SW480 (cell line): ENCODE measurements at places on chromosomes 13 and 19.

GRCh38 chr13:87877477-87877876 lies 206.3 kb downstream of the SLITRK5 start:
- no peak for DNase-seq

- DNase-seq, result no peak
Measured at GRCh38 chr13:100300708-100301107, 211.8 kb downstream of the PCCA start.

DNA sequence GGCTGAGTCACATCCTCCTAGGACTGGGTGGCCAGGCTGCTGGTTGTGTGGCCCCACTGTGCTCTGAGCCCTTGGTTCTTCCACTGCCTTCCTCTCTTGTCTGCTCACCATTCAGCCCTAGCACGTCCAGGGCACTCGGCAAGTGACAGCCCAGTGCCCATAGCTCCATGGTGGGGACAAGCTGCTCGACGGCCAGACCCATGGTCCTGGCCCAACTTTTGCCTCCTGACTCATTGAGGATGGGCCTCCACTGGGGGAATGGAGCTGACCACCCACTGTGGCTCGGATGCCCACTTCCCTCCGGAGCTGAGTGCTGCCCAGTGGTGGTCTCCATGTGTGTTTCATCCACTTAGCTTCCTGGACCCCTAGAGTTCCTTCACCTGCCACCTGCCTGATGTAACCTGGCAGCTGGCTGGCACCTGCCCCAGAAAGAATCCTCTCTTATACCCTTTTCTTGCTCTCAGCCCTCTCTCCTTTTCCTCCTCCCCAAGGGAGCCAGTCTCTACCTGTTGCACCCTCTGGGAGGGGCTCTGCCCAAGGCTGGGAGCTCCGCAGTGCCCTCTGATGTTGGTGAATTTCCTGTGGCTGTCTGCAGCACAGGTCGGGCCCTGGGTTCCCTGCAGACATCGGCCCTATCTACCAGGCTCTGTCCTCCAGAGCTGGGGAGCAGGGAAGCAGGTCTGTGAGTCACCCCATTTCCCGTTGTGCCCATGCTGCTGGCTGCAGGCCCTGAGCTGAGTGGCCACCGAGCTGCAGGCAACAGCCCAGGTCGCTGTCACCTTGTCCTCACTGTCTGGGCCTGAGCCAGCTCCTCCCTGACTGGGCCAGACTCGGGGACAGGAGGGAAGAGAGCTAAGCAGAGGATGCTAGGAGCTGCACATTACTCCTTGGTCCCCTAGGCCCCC lies 7.4 kb downstream of the CHST8 start:
- DNase-seq, result no peak

- no peak for DNase-seq
Measured at GRCh38 chr19:51331193-51331592, 10.7 kb downstream of the VSIG10L start.

DNA sequence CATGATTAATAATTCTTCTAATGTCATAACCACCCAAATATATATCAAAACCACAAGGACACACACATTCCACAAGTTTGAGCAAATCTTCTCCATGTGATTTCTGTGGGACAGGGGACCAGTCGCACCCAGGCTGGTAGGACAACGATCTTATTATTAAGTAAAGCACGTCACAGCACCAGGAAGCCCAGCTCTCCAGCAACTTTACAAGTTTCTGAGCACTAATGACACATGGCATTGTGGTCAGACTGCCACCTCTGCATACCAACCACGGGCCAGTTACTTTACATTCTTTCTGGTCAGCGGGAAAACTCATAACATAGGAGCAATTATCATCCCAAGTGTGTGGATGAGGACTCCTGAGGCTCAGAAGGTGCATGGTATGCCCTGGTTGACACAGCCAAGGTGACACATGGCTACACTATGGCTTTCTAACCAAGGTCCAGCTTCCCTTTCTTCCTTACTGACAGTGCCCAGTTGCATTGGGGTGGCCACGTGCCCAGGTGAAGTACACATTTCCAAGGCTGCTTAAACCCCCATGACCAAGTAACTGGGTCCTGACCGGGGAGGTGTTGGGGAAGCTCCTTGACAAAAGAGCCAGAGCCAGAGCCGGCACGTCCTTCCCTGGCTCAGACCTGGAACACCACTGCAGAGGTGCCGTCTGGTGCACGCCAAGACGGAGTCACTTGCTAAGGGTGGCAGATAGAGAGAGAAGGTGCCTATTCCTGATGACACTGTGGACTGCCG lies 27.4 kb downstream of the LATS2 start:
- DNase-seq, result peak; percentile 93

GRCh38 chr19:7811989-7812388 lies 18.0 kb upstream of the EVI5L start:
- DNase-seq, result no peak

DNA sequence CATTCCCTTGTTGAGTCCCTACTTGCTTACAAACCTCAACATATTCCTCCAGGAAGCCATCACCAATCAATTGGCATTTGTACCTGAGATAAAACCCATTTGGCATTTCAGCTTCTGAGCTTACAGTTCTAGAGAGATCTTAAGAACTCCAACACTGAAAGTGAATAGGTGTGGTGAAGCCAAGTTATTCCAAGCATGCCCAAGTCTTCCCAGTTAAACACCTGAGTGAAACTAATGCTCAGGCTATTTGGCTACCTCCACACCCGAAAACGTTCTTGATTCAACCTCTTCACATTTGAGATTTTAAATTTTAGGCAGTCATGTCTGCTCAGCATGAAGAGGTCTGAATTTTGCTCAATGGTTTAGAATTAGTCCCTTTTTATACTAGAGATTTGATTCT lies 2.5 kb upstream of the SCEL start:
- no peak for DNase-seq

DNA sequence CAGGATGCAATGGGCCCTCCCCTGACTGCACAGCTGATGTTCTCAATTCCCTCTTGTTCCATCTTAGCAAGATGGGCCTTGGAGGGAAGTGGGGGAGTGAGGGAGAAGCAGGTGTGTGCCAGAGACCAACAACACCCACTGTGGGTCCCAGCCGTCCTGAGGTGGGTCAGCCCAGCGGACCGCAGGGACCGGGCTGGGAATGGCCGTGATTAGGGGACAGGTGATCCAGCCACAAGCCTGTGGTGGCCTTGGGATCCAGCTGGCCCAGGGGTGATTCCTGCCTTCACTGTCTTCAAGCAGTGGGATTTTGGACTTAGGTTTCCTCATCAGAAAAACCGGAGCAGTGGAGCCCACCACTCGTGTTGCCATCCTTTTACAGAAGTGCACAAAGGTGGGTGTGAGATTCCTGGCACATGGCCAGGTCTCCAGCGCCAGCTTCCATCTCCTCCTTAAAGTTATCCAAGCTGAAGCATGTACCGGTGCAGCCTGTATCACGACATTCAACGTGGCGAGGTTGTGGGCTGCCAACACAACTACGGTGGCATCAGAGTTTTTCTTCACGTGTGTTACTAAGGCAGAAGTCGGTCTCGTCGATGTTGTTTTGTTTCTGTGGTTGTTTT lies 9.0 kb upstream of the ATP11A start:
- no peak for DNase-seq

DNA sequence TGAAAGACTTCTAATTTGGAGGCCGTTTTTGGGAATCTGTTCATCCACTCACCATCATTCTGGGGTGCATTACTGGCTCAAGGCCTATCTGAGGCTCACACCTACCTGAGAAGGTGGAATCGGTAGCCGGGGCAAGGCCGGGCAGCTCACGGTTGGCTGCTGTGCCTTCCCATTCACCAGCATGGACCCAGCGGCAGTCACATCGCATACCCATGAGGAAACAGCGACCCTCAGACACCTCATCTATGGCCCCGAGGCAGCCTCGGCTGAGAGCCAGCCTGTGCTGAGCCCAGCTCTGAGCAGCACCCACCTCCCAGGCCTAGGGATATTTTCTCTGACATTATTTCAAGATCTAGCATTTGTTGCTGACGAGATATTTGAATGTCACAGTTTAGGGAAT lies 130.5 kb downstream of the ATP11A start:
- DNase-seq, result no peak

GRCh38 chr19:10752237-10752912 lies 34.5 kb downstream of the DNM2 start:
- no peak for DNase-seq

GRCh38 chr19:55553217-55554182 lies 8.2 kb upstream of the SBK3 start:
- peak; percentile 39 for DNase-seq

DNA sequence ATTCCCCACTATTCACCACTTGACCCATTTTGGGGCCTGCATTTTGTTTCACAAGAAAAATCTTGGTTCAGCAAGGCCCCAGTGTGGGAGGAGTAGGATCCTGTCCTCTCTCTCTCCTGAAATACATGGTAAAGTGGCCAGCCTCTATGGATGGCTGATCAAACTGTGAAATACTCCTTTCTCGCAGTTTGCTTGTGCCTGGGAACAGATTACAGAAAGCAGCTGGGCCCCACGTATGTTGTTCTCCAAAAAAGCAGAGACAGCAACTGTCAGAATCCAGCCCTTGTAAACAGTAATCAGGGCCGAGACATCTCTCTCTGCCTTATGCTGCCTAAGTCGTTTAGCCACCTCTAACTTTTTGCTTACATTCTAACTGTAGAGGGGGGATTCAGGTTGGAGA lies 61.0 kb upstream of the RAP2A start:
- no peak for DNase-seq

- no peak for DNase-seq
Measured at GRCh38 chr19:32830231-32831014, 39.1 kb downstream of the SLC7A9 start.

GRCh38 chr19:15316498-15316897 lies 15.8 kb downstream of the BRD4 start:
- DNase-seq, result no peak

DNA sequence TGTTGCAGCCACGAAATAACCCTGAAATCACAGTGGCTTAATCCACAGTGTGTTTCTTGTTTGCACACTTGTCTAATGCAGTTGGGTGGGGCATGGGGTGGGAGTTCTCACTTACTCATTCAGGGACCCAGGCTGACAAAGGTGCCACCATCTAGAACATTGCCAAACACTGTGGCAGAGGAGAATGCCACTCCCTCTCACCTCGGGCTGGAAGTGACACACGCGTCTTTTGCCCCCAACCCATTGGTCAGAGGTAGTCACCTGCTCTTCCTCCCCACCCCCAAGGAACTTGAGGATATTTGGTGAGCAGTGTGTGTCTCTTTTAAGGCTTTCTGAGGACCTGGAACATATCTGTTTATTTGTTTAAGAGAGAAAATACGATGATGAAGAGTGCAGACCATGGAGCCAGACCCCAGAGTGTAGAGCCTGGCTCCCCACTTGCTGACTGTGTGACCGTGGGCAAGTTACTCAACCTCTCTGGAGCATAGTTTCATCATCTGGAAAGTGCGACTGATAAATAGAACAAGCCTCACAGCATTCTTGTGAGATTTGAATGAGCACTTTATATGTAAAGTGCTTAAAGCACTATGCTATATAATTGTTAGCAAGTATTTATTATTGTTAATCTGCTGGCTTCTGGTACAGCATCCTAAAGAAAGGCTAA lies 17.4 kb downstream of the GPR183 start:
- DNase-seq, result no peak

DNA sequence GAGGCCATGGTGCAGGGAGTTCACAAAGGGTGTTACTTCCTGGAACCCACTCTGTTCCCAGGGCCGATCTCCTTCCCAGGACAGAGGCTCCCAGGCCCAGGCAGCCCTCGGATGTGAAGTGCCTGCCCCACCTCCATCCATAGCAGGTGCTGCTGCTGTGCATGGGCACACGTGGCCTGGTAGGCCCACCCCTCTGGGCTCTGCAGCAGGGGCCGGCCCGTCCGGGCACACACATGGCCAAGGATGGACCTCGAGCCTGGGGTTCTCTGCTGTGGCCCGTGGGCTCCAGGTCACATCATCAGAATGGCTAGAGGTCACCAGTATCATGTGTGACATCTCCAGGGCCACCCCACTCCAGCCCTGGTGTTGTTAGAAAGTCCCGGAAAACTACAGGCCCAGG lies 71.8 kb downstream of the GADD45B start:
- DNase-seq, result no peak

DNA sequence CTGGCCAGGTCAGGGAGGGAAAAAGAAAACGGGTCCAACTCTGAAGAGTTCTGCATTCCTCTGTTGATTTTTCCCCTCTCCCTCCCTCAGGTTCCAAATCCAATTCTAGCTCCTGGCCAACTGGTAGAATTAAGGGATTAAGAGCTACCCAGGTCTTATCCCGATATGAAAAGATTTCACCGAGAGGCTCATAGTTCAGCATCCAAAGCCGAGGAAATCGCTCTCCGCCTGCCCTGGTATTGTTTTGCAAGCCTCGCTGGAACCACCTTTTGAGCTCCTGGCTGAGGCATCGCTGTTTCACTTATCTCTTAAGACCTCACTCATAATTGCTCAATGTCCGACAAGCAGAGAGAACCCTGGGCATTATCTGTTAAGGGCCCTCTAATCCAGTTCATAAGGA lies 180.4 kb downstream of the URI1 start:
- DNase-seq, result no peak

GRCh38 chr19:38045554-38046253 lies 138.7 kb downstream of the SIPA1L3 start:
- DNase-seq, result no peak

GRCh38 chr19:20039203-20039723 lies at the start of gene ZNF682:
Gene ZNF682 (minus strand): TSS chr19:20039505. CDS start chr19:20039345, 160 bp downstream.
- DNase-seq, result peak; percentile 77

- no peak for DNase-seq
Measured at GRCh38 chr19:23882493-23882892, 32.2 kb upstream of the ZNF726 start.

DNA sequence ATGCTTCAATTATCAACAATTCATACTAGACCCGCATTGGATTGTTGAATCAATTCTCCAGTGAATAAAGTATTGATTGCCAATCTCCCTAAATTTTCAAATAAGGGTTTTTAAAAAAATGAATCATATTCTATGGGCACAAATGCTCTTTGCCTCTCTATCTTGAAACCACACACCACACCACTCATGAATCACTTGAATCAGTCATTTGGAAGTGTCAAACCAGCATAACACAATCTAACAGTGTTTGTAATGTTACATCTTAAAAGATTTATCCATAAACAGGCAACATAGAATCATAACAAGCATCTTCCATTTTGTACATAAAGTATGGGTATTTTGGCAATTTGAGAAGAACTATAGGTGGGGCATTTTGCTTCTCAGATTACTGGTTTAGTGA lies 219.5 kb upstream of the MIR17HG start:
- DNase-seq, result no peak

DNA sequence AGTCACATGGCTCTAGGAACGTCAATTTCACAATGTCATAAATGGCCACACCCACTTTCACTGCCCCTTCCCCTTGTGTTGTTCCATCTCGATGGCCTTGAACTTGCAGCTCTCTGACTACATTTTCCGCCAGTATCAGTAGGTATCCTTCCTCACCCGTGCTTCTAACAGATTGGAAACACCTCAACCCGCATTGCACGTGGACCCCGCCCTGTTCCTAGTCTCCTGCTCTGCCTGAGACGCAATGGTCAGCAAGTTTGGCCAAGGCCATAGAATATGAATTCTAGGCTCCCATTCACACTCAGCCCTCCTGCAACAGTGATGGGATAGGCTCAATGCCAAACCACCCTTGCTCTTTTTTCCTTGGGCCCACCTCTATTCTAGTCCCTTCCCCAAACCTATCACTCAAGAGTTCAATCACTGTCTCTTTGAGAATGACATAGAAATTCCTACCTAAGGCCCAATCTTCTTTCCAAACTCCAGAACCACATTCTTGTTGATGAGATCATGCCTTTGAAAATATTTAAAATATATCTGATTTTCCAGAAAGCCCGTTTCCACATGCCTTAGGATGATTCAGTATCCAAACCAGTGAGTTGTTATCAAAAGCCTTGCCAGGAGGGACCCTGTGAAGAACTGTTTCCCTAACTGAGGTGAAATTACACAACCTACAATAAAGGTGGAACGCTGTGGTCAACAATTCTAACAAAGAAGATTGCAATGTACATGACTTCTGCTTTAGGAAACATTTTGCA lies 334.6 kb downstream of the MYO16 start:
- no peak for DNase-seq

GRCh38 chr13:18948012-18948663 lies 233.5 kb downstream of the TUBA3C start:
- no peak for DNase-seq
